ENCODE measurements at places on chromosomes 1 and 21.

DNA sequence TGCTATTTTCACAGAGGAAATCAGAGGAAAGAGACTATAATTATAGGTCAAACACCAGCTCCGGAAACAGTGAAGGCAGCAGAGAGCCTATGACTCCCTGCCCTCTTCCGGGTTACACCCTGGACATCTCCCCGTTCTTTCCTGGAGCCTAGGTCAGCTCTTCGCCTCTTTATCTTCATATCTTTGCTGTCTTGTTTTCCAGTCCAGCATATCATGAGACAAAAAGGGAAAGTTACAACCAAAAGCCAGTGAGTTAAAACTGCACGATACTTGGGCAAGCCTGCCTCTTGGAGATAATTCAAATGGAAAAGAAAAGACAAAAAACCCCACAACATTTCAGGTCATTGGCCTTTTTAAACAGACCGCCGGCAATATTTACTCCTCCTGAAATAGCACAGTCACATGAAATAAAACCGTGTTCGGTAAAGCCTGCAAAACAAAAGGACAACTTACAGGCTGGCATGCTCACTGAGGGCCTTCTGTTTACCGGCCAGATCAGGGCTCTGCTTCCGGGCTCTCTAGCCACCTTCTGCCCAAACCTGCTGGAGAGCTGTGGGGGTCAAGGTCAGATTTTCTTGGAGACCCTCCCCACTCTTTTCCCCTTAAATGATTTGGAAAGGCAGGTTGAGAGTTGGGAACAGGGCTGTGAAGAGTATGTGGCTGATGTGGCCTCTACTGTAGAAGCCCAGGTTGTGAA lies 42.8 kb upstream of the PPP2R5A start:
- no peak for DNase-seq

DNA sequence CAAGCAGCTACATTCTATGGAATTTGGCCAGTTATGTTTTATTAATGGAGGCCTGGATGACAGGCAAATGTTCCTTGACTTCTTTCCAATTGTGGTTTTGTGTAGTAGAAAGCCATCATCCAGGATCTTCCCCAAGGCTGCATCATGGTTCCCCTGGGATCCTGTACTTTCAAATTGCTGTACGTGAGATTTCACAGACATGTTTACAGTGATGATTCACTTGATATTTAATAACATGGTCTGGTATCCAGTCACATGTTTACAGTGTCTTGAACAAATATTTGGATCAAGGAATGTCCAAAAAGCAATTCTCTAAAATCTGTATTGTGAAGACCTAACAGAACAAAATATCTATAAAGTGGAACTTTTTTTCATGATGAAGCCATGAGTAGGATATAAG lies 68.3 kb upstream of the ST6GALNAC3 start:
- no peak for DNase-seq

DNA sequence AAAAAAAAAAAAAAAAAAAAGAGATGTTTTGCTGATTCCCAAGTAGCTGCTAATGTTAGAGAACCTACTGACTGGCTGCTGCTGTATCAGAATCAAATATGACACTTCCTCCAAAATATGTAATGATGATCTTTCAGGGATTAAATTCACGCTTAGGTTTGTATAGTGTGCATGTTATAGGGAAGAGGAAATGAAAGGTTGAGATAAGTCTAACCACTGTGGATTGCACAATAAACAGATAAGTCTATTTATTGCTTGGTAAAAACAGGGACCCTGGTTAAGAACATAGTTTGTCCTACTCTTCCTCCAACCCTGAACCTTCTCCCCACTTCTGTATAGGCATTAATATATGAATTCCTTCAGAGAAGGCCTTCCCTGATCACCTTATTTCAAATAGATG lies 13.2 kb downstream of the RC3H1 start:
- no peak for DNase-seq

DNA sequence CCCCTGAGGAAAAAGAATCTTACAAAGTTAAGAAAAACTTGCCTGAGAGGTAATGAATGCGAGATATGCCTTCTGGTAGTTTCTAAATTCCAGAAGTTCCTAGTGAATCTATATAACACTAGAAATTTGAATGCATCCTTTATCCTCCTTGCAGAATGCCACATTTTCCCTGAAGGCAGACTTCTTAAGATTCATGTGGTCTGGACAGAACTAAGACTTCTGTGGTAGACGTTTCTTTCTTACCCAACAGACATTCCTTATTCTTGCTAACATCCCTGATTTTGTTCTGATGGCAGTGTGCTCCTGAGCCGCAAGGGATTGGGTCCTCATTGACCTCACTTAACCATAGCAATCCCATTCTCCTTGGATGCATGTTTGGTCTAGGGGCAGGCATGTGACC lies 121.3 kb upstream of the PAPPA2 start:
- no peak for DNase-seq

DNA sequence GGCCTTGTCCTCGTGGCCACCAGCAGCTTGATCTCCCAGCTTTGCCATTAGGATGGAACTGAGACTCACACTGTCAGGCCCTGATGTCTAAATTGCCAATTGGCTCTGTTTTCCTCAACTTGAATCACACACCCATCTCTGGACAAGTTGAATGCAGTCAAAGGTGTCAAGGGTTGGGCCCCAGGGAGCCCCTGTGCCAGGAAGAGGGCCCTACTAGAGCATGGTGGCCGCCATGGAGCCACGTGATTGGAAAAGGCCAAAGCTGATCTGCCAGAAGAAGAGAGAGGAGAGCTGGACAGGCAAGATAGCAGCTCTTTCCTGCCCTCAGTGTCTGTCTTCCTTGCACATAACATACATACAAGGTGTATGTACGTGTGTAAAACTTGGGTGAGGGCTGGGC lies 54.9 kb upstream of the NEK2 start:
- DNase-seq: no peak

GRCh38 chr1:160209321-160210046 lies 4.3 kb downstream of the PEA15 start:
- no peak for DNase-seq

DNA sequence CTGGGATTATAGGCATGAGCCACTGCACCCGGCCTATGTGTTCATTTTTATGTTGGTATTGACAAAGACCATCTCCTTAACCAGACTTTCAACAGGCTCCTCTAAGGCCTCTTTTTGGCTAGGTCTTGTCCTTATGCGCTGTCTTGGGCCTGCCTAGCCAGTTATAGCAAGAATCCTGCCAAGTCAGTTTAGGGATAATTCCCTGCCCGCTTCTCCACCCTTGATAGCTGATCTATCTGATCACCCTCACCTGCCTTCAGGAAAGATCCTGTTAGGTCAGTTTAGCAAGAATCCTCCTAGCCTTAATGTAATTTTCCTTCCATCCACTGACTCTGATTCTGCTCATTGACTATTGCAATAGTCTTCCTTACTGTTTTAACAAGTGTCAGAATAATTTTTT lies 2.4 kb upstream of the B4GALT3 start:
- DNase-seq: no peak

DNA sequence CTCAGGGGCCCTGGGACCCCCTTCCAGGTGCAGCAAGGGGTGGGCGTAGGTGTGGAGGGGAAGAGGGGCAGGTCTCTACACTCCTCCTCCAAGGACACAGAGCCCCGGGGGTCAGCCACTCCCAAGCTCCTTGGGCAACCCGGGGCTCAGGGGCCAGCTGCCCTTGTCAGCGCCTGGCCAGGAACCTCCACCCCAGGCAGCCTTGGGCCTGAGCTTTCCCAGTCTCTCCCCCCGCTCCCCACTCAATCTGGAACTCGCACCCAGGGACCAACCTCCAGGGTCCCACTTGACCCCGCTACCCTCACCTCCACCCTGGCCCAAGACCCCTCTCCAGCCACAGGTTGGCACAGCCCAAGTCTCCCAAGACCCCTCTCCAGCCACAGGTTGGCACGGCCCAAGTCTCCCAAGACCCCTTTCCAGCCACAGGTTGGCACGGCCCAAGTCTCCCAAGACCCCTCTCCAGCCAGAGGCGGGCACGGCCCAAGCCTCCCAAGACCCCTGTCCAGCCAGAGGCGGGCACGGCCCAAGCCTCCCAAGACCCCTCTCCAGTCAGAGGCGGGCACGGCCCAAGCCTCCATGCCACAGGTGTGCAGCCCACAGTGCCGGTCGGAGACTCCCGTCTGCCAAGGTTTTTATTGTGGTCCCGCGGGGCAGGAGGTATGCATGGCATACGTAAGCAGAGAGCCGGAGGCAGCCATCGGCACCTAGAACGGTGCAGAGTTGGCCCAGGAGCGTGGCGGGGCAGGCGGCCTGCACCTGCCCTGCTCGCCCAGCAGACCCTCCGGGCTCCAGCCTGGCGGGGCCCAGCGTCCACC lies 3.0 kb downstream of the TNFRSF4 start:
- DNase-seq: no peak

- DNase-seq: no peak
Measured at GRCh38 chr1:67159233-67159632, 7.0 kb upstream of the IL23R start.

DNA sequence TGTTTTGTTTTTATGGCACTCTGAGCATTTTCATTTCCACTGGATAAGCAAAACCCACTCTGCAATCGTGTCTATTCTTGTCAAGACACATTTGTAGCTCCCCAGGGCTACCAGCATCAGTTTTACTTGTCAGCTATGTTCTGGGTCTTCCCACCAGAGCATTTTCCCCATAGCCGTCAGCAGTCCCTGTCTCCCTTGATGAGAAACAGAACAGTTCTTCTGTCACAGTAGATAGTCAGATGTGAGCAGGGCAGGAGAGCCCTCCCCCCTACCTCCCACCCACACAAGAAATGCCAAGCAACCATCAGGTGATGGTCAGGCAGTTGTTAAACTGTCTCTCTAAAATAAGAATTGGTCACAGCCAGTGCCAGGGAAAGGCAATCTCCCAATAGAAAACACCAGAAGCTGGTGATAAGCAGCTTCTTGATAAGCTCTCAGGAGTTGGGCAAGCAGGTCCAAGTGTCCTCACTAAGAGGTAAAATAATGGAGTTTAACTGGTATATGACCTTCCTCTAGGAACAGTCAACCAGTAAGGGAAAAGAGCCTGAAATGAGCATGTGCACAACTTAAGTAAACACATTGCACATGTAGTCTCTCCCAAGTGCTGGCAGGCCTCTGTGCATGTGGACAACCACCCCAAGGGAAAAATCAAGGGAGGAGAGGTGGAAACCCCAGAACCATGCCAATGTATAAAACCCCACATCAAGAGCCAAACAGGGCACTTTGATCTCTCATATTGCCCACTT lies 208.2 kb downstream of the S1PR1 start:
- no peak for DNase-seq

DNA sequence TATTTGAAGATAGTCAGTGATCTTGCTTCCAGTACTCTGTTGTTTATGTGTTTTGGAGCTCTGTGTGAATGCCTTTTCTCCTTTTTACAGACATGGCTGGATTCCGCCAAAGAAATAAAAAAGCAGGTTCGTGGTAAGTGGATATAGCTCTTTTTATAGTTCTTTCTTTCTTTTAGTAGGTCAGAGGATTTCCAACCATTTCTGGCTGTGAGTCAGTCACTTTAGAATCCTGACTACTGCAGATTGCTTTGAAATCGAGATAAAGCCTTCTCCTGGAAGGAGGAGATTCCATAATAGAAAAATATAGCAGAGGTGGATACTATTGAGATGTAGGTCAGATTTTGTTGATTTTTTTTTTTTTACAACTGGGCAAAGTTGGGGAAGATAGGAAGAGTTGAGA lies 97.4 kb downstream of the EPB41 start:
- no peak for DNase-seq

GRCh38 chr1:68140536-68140935 lies 90.1 kb upstream of the DIRAS3 start:
- no peak for DNase-seq

DNA sequence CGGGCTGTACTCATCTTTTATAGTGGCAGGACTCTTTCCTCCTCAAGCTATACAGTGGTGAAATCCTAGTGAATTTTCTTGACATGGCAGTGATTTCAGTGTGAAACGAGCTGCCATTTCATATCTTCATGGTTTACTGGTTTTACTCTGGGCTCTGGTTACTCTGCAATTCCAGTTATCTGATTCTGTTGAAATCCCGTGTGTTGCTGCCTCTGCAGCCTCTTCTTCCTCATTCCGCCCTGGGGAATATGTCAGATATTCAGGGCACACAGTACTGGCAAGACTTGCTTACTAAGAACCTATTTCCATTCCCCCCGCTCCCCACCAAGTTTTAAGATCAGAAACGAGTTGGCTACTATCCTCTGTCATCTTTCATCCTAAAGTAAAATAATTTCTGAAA lies 7.9 kb upstream of the OR2B11 start:
- no peak for DNase-seq

GRCh38 chr1:10978719-10979118 lies 33.7 kb upstream of the TARDBP start:
- no peak for DNase-seq

GRCh38 chr1:212669600-212669999 lies 30.0 kb downstream of the BATF3 start:
- DNase-seq: no peak

DNA sequence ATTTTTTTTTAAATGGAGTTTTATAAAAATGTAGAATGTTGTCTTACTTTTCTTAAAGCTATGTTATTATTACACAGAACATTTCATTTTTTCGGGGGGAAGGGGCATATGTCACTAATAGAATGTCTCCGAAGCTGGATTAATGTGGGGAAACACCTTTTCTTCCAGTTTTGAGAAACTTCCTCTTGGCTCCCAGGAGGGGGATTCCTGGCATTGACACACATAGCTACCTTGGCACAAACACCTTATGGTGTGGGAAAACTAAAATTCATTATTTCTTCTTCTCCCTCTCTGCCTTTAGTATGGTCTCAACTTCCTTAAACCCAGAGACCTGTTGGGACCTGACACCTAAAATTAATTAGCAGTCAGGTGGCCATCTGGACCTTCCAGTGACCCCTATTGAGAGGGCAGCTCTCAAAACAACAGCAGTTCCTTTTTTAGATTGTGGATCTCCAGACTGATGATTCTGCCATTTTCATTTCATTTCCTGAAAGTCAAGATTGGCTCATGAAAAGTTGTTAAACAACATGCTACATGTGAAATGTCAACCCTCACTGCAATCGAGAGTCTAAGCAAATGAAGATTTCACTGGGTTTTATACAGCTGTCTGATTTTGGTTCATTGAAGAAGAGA lies 70.1 kb upstream of the EDEM3 start:
- DNase-seq: no peak

GRCh38 chr1:200410566-200410878 lies 686 bp upstream of the ZNF281 start:
- DNase-seq: peak; percentile 32

DNA sequence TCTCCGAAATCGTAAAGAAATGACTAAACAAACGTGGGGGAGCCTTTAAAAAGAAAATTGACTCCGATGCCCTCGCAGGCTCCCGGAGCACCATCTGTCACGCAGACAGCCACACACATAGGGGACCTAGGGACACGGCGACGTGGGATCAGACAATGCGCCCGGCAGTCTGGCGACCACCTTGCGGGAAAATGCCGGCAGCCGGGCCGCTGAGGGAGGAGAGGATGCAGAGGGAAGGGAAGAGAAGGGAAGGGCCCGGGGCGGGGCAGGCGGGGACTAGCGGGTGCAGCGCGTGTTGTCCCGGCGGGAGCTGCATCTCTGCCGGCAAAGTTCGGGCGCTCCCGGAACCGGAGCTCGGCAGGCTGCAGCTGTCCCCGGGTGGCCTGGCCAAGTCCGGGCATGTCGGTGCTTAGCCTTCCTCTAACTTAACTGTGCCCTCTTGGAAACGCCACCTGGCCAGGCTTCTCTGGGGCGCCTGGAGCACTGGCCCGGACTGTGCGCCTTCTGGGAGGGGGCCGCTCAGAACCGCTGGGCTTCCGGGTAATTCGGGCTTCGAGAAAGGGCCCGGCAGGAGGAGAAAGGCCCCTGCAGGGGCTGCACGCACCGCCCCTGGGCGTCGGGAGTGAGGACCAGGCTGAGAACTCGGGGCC lies 1.8 kb downstream of the NHLH2 start:
- DNase-seq: no peak

Measured in CD4-positive, alpha-beta T cell treated with Interleukin-12 subunit alpha and Interleukin-12 subunit beta, for 1 hour (primary cell).